ENCODE measurements at places on chromosomes 13 and 19.
A peak's percentile ranks its signal among the peaks of the same experiment; 100 is the strongest.

DNA sequence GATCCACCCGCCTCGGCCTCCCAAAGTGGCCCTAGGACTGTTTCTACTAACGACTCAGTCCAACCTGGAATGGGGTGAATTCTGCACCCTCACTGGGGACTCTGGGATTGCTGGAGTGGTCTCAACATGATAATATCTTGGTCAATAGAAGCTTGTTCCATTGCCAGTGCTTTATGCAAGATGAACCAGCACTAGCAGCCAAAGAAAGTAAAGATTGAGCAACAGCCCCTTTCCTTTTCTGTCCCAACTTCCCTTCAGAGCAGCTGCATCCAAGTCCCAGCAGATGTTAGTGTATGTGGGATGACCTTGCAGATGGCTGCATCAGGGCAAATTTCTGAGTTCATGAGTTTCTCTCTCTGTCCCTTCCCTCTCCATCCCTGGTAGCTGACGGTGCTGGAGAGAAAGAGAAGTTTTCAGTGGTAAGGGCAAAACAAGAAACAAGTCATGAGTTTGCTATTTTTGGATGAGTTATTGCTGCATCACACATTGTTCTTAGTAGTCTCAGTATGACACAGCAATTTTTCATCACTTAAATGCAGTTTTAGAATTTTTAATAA, 183.6 kb upstream of the EDNRB start:
- no peak for DNase-seq

GRCh38 chr13:99227331-99227900, 26.8 kb downstream of the UBAC2 start:
- no peak for DNase-seq

GRCh38 chr13:24005755-24006281, 108.5 kb upstream of the C1QTNF9B start:
- DNase-seq: no peak

GRCh38 chr13:40589285-40590109, 76.9 kb downstream of the FOXO1 start:
- no peak for DNase-seq

- no peak for DNase-seq
Measured at GRCh38 chr13:36344173-36344572, 2.0 kb downstream of the SPART start.

DNA sequence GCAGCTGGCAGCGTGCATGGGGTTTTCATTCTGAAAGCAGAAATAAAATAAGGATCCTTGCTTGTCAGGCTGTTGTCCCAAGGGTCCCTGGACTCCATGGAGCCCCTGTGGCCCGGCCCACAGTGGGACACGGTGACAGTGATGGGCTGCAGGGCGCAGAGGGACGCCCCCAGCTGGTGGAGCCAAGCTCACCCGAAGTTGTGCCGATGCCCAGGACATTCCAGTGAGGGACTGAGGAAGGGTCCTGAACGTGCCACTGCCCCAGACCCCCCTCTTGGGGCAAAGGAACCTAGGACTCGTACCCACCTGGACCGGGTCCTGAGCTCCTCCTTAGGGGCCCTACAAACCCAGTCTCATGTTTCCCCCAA, 35.0 kb downstream of the MYO9B start:
- no peak for DNase-seq

GRCh38 chr19:12918253-12918652, 840 bp downstream of the SYCE2 start:
- no peak for DNase-seq

DNA sequence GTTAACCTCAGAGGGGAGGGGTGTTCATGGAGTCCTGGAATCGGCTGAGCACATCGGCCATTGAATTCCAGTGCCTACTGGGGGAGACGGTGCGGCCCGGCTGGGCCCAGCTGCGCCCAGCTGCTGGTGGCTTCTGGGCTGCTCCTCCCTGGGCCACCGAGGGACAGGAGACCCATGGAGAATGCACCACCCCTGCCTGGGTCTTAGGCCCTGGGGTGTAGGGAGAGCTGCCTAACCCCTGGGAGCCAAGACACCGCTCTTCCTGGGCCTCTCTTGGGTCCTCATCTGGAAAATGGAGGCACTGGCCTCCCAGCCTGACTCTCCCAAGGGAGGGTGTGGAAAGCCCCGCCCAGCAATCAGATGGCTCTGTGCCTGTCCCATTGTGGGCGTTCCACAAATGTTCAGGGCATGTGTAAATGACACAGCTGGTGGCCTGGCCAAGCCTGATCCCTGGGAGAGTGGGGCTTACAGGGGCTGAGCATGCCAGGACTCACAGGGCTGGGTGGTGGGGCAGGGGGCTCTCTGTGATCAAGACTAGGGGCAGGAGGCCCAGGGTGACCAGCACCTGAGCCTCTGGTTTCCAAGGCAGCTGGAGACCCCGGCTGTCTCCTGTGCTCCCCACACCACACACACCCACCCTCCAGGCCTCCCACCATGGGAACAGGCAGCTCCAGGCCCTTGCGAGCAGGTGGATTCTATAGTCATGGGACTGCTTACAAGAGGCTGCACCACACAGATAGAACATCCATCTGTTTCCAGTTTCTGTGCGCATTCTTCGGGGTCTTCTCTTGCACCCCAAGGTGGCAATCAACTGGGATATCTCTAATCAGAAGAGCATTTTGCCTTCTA, 150.9 kb downstream of the URI1 start:
- no peak for DNase-seq

GRCh38 chr19:20923077-20923871, at the start of gene ZNF85:
ZNF85 (plus strand) TSS chr19:20923251; CDS start chr19:20923401, 150 bp downstream.
- peak; percentile 88 for DNase-seq

GRCh38 chr13:23959231-23959862, 62.0 kb upstream of the C1QTNF9B start:
- DNase-seq: no peak

GRCh38 chr19:11138601-11139300, 16.8 kb downstream of the SPC24 start:
- no peak for DNase-seq

DNA sequence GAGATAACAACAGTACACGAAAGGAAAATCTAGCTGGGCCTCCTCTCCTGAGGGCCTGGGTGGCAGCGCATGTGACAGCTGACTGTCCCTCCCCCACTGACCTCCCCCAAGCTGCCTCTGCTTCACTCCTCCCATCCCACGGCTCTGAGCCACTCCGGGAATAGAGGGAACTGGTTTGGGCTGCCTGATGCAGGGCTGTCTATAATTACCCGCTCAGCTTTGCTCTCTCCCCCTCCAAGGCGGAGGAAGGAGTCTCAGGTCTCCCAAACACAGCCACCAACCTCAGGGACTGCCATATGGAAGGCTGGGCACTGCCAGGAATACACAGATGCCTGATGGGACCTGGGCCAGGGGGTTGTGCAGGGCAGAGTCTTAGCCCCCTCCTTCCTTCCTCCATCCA, 7.9 kb downstream of the NAPA start:
- DNase-seq: no peak

- no peak for DNase-seq
Measured at GRCh38 chr13:33927315-33927714, 109.4 kb downstream of the RFC3 start.

DNA sequence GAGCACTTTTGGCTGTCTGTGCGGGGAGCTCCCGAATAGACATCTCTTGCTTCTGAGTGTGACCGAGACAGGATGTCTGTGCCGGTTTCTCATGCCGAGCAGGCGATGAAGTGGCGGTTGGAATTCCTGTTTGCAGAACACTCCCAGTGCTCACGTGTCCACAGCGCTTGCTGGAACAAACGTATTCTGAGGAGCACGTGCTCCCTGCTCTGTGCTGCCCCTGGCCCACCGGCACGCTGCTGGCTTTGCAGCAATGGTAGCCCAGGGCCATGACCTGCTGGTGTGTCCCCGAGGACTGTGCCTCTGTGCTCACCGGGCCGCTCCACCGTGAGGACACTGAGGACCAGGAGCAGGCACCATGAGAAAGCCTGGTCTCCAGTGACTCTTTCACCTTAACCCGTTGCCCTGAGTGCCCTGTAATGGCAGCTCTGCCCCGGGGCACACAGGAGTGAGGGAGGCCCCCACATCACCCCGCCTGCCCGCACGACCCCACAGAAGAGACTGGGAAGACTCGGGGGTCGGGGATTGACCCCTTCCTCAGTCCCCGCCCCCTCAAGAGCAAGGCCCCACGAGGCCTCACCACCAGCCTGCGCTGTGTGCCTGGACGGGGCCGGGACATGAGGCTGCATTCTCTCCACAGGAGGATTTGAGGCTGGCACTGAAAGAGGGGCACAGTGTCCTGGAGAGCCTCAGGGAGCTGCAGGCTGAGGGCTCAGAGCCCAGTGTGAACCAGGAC, 40.0 kb upstream of the F7 start:
- DNase-seq: no peak

DNA sequence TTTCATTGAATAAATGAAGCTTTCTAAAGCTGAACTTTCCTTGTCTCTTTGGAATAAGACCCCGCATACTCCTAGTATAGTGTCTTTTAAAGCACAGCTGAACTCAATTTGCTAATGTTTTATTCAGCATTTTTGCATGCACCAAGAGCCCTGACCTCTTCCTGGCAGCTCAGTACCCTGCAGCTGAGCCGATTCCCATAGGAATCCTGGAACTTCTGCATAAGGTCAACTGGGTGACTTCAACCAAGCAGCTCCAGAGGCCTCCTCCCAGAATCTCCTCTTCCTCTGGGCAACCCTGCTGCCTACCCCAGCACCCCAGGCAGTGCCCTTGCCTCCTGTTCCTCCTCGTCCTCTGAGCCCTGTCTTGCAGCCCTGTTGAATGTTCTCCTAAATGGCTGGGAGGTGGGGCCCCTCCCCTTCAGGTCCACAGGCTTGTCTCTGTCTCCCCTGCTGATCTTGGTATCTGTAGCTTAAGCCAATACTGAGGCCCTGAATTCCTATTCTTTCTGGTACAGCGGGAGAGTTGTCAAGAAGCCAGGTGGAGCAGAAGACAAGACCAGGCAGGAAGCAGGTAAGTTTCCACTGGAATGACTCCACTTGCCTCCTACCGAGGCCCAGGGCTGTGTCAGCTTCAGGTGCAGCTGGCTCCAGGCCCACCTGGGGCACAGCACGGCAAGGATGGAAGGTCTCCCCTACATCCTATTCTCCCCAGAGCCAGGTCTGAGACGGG, 23.6 kb upstream of the CCDC124 start:
- no peak for DNase-seq

GRCh38 chr13:101579281-101579802, 126.9 kb downstream of the ITGBL1 start:
- no peak for DNase-seq

GRCh38 chr13:111204438-111205177, 89.5 kb downstream of the ARHGEF7 start:
- DNase-seq: no peak

GRCh38 chr13:50635504-50635903, 208.0 kb downstream of the DLEU7 start:
- DNase-seq: no peak

- DNase-seq: peak; percentile 41
Measured at GRCh38 chr13:20492641-20493040, 33.0 kb downstream of the CRYL1 start.

DNA sequence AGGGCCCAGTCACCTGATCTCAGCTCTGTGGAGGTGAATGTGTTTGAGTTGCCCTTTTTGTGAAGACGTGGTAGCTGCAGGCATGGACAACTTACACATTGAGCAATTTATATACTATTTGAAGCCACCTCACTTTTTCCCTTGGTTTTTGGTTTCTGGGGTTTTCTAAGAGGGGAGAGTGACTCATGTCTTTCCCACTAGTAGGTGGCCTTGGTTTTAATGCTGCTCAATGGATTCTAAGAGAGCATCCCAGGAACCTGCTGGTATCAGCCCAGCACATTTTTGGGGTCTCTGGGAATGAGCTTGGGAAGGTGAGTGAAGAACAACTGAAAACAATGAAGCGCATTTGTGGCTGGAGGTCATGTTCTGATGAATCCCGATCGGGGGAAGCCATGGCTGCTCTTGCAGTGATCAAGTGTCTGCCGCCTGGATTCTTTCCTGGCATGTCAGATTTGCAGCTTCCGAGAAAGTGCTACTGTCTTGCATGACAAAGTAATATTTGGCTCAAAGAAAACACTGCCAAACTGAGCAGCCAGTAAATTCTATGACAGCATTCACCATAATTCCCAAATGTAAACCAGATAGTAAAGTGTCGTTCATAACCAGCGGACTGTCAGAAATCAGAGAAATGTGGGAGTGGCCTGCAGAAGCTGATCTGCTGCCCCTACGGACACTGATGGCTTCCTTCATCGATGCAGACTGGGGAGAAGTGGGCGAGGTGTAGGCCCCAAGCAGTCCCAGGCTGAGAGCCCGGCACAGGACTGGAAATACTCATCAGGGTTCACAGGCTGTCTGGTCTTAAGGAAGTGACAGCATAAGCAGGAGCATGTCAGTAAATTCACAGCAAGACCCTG, 98.7 kb downstream of the COL4A2 start:
- DNase-seq: no peak

- DNase-seq: no peak
Measured at GRCh38 chr13:70829748-70830147, 721.5 kb upstream of the KLHL1 start.

GRCh38 chr13:46656786-46657185, 103.8 kb downstream of the LRCH1 start:
- no peak for DNase-seq

DNA sequence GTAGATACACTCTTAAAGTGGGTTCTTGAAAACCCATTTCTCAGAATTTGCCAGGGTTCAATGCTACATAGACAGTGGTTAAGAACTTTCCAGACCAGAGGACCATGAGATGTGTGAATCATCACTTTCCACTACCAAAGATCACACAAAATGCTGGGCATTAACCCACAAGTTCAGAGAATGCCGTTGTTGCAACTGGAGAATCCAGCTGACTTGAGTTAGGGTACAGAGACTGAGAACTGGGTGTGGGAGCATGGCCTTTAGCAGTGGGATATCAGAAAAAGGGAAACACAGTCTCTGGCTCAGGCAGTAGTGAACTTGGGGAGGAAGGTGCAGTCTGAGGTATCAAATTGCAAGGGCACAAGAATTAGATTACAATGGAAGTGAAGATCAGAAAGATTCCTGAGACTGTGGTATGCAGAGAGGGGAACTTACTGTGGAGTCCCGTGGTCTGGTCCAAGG, 51.5 kb upstream of the WDFY2 start:
- no peak for DNase-seq

- DNase-seq: no peak
Measured at GRCh38 chr13:46468570-46469463, 81.8 kb upstream of the RUBCNL start.

GRCh38 chr13:111344471-111345191, 24.2 kb downstream of the TEX29 start:
- DNase-seq: no peak

DNA sequence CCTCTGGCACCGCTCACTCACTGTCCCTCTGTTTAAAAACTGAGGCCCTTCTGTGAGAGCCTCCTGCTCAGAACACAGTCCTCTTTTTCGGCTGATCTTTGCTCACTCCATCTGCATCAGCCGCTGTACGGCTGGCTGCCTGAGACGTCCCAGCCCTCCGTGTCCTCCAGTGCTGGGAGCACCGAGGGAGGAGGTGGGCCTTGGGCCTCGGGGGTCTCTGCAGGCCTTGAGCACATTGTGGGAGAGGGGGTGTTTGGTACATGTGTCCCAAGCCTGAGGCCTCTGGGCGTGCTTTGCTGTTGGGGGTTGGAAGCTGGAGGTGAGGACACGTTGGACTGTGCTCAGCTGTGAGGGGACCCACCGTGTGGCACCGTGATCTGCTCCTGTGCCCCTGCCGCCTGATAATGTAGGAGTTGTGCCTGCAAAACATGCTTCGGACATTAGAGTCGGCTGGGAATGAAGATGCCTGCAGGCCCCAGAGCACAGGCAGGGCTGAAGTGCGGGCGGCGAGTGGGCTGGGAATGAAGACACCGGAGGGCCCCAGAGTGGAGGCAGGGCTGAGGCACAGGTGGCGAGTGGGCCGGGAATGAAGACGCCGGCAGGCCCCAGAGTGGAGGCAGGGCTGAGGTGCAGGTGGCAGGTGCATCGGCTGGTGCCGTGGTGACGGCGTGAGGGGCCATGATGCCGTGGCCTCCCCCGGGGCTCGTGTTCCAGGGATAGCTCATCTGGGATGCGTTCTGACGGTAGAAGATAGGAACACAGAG, 30.6 kb downstream of the MCF2L start:
- DNase-seq: no peak
